Gastrocnemius medialis (tissue), 4 donors: ENCODE measurements at places on chromosomes 7 and 10. TPM values are rescaled to one million over a fixed set of nuclear protein-coding genes. Genes with fewer than 3 reads are reported as not detected.

GRCh38 chr10:69801434-69802315 is at the start of gene COL13A1:
Gene COL13A1 (plus strand): TSS chr10:69801906. CDS start chr10:69802424, 518 bp downstream.
- peak within 1 kb of the TSS; percentile 68 for H3K27ac ChIP-seq
- peaks cover 12% of the 10 kb centered on the region for H3K4me1 ChIP-seq
- DNase-seq: peak; percentile 38
- H3K4me3 ChIP-seq: peak within 1 kb of the TSS; percentile 55
- H3K36me3 ChIP-seq: no peaks in the 10 kb centered on the region
- H3K27me3 ChIP-seq: no peaks in the 10 kb centered on the region

DNA sequence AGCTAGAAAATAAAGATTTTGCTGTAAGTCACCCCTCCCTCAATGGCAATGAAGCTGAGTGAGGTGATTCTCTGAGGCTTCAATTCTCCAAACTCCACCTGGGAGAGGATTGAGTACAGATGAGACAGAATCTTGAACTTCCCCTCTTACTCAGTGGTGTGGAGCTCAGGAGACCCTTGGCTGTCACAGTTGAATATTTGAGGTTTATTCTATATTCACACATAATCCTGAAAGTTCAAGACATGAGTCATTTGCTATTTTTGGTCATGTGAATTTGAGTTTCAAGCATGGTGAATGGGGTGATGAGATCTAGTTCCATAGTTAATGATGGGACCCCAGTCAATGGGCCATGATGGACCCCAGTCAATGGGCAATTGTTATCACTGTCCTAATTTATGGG is 13.9 kb upstream of the TECTB start:
- H3K4me1 ChIP-seq: no peaks in the 10 kb centered on the region
- no peak for DNase-seq
- H3K27ac ChIP-seq: no peak overlapping the region
- no peak overlapping the region for H3K4me3 ChIP-seq
- H3K36me3 ChIP-seq: no peaks in the 10 kb centered on the region

The PTPN20 gene
- total RNA-seq: 0.84 TPM

The MYH16 gene
- not detected for total RNA-seq

GRCh38 chr10:18044976-18045720 is 93.4 kb downstream of the SLC39A12 start:
- no peaks in the 10 kb centered on the region for H3K36me3 ChIP-seq
- no peak for DNase-seq
- no peaks in the 10 kb centered on the region for H3K4me1 ChIP-seq
- no peaks in the 10 kb centered on the region for H3K27me3 ChIP-seq

DNA sequence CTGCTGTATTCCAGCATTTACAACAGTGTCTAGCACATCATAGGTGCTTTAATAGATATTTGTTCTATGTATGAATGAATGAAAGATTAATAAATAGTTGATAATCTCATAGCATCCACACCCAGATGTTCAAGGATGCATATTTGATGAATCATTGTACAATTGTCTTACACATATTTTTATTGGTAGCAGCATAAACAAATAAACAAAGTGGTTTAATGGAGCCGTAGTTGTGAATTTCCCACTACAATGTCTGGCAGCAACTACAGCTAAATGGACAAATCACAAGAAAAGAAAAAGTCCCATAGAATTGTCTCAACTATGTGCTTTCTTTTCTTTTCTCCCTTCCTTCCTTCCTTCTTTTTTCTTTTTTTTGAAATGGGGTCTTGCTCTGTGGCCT is 150.8 kb downstream of the NRP1 start:
- H3K27ac ChIP-seq: no peak overlapping the region
- H3K36me3 ChIP-seq: peaks cover 4% of the 10 kb centered on the region
- no peak for DNase-seq
- no peak overlapping the region for H3K4me3 ChIP-seq
- H3K4me1 ChIP-seq: peaks cover 4% of the 10 kb centered on the region
- H3K27me3 ChIP-seq: no peaks in the 10 kb centered on the region

GRCh38 chr7:81427461-81427860 is 342.4 kb downstream of the HGF start:
- no peaks in the 10 kb centered on the region for H3K36me3 ChIP-seq
- DNase-seq: no peak
- H3K27ac ChIP-seq: no peak overlapping the region
- H3K4me3 ChIP-seq: no peak overlapping the region

The AKR1E2 gene
- total RNA-seq: not detected

GRCh38 chr10:61732629-61733278 is 70.0 kb downstream of the CABCOCO1 start:
- H3K4me3 ChIP-seq: no peak overlapping the region
- no peak overlapping the region for H3K27ac ChIP-seq
- H3K27me3 ChIP-seq: no peaks in the 10 kb centered on the region

- no peak for DNase-seq
- no peak overlapping the region for H3K4me3 ChIP-seq
- no peaks in the 10 kb centered on the region for H3K36me3 ChIP-seq
- no peaks in the 10 kb centered on the region for H3K27me3 ChIP-seq
- H3K4me1 ChIP-seq: no peaks in the 10 kb centered on the region
Measured at GRCh38 chr7:116095396-116095795, 64.8 kb upstream of the TFEC start.

DNA sequence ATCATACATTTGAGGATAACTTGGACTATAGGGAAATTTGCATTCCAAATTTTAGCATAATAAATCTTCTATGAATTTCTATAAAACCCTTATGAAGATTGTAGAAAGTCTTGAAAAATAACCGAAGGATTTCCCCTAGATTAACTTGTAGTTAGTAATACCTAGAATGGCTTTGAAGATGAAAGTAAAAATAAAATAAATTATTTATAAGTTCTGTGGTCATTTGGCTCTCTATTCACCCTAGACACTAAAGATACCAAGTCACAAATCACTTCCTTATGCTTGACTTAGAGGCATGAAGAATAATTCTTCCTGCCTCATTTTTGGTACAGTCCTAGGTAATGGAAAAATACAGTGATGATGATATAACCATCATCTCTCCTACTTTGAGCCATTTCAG is 79.3 kb downstream of the CSTF2T start:
- no peak for DNase-seq
- H3K4me1 ChIP-seq: peaks cover 9% of the 10 kb centered on the region
- no peak overlapping the region for H3K4me3 ChIP-seq
- H3K27ac ChIP-seq: no peak overlapping the region
- no peaks in the 10 kb centered on the region for H3K36me3 ChIP-seq
- H3K27me3 ChIP-seq: no peaks in the 10 kb centered on the region

GRCh38 chr10:12839941-12840611 is 161.4 kb downstream of the CCDC3 start:
- DNase-seq: no peak
- H3K27ac ChIP-seq: no peak overlapping the region
- H3K4me1 ChIP-seq: no peaks in the 10 kb centered on the region
- no peak overlapping the region for H3K4me3 ChIP-seq

DNA sequence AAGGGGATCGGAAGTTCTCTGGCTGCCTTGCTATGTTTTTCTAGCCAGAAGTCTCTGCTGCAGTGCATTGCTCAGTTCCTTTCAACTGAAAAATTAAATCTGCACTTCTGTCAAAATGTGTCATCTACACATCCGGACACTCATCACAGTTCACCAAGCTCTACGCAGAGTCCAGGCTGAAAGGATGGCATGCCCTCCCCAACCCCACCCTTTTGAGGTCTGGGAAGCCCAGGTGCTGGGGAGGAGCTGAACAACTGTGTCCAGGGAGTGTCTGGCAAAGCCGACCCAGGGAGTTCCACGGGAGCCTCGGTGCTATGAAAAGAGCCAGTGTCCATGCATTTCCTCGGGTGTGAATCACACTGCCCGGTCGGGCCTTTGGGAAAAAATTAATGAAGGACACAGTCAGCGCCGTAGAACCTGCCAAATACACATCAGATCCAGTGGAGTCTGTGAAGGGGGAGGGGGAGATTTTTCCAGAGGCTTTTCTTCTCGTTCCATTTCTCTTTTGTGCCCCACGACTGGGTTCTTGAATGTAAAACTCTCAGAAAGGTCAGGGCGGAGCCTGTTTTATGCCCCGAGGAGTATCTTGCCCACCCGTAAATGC is 757 bp upstream of the PALS2 start:
- no peaks in the 10 kb centered on the region for H3K36me3 ChIP-seq
- H3K4me3 ChIP-seq: peak overlapping the region; percentile 84
- H3K27me3 ChIP-seq: no peaks in the 10 kb centered on the region
- DNase-seq: peak; percentile 35

GRCh38 chr7:17624379-17624778 is 315.9 kb downstream of the SNX13 start:
- no peaks in the 10 kb centered on the region for H3K36me3 ChIP-seq
- no peak for DNase-seq
- H3K4me1 ChIP-seq: no peaks in the 10 kb centered on the region
- H3K27me3 ChIP-seq: no peaks in the 10 kb centered on the region
- no peak overlapping the region for H3K4me3 ChIP-seq

- H3K4me3 ChIP-seq: no peak overlapping the region
- H3K27me3 ChIP-seq: no peaks in the 10 kb centered on the region
- DNase-seq: no peak
- no peaks in the 10 kb centered on the region for H3K36me3 ChIP-seq
Measured at GRCh38 chr10:47406870-47407691, 23.0 kb upstream of the ZNF488 start.

GRCh38 chr10:42637142-42637541 is 1.2 kb downstream of the ZNF33B start:
- H3K27me3 ChIP-seq: no peaks in the 10 kb centered on the region
- no peaks in the 10 kb centered on the region for H3K36me3 ChIP-seq
- H3K27ac ChIP-seq: peak overlapping the region; percentile 92
- DNase-seq: no peak

- H3K4me1 ChIP-seq: no peaks in the 10 kb centered on the region
- H3K27me3 ChIP-seq: no peaks in the 10 kb centered on the region
- H3K4me3 ChIP-seq: no peak overlapping the region
- no peak for DNase-seq
- H3K36me3 ChIP-seq: no peaks in the 10 kb centered on the region
Measured at GRCh38 chr10:95865814-95866466, 41.8 kb upstream of the CC2D2B start.

GRCh38 chr10:6065835-6066234 is 3.7 kb upstream of the IL2RA start:
- no peak overlapping the region for H3K27ac ChIP-seq
- DNase-seq: peak; percentile 21
- no peaks in the 10 kb centered on the region for H3K27me3 ChIP-seq
- no peak overlapping the region for H3K4me3 ChIP-seq
- no peaks in the 10 kb centered on the region for H3K36me3 ChIP-seq
- H3K4me1 ChIP-seq: peaks cover 6% of the 10 kb centered on the region

The TACR2 gene
- total RNA-seq: 0.49 TPM

DNA sequence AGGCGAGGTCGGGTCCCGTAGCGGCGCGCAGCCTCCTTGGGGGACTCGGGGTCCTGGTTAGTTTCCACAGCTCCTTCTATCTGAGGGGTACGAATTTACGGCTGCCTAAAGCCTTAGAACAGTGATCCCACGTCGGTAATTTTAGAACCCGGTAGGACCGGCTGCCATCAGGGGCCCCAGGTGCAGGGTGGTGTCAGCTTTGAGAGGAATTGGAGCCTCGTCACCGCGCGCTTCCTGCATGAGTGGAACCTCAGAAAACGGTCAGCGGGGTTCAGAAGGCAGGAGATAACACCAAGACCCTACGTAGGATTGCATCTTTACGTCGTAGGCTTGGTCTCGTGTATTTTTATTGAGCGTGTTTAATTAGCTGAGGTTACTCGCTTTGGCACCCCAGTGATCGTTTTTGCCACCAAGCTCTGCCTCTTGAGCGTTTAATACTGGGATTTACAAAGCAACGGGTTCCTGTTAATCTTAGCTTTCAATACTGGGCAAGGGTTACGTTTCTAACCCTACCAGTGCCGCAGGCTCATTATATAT is 443 bp downstream of the RNF32 start:
- H3K4me3 ChIP-seq: peak overlapping the region; percentile 67
- H3K27ac ChIP-seq: peak overlapping the region; percentile 53
- H3K36me3 ChIP-seq: no peaks in the 10 kb centered on the region
- DNase-seq: no peak
- H3K27me3 ChIP-seq: peaks cover 5% of the 10 kb centered on the region

The SPDYE2 gene
- total RNA-seq: not detected

DNA sequence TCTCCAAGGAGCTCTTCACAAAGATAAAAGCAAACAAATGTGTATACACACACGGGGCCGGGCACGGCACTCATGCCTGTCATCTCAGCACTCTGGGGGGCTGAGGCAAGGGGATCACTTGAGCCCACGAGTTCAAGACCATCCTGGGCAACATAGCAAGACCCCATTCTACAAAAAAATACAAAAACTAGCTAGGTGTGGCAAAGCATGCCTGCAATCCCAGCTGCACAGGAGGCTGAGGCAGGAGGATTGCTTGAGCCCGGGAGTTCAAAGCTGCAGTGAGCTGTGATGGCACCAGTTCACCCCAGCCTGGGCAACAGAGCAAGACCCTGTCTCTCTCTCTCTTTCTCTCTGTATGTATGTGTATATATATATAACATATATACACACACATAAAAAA is 22.3 kb downstream of the TTYH3 start:
- H3K4me1 ChIP-seq: no peaks in the 10 kb centered on the region
- H3K4me3 ChIP-seq: no peak overlapping the region
- no peak for DNase-seq
- no peak overlapping the region for H3K27ac ChIP-seq

The PGAM2 gene
- 297 TPM for total RNA-seq
